ENCODE measurements at places on chromosomes 13 and 19. TPM values are rescaled to one million over a fixed set of nuclear protein-coding genes. Genes with fewer than 3 reads are reported as not detected.

Gene SMIM44
- total RNA-seq = 0.99 TPM

Gene WASF3
- total RNA-seq = 22.5 TPM

Gene OVOL3
- not detected for total RNA-seq

Gene KCTD4
- total RNA-seq = 0.23 TPM

Gene CEACAM7
- total RNA-seq = not detected

Gene DHPS
- total RNA-seq = 85.2 TPM

Gene TTC9B
- total RNA-seq = not detected

Gene IRS2
- total RNA-seq = 16.5 TPM

Gene SH2D3A
- 11.9 TPM for total RNA-seq

Gene PAN3
- total RNA-seq = 52.5 TPM

Gene ZNF441
- 23.7 TPM for total RNA-seq

Gene ATP1A3
- 0.53 TPM for total RNA-seq

Gene NPAS1
- 2.4 TPM for total RNA-seq

Gene ZMYM2
- 177 TPM for total RNA-seq

Gene DOCK9
- total RNA-seq = 76.8 TPM

Gene ISYNA1
- total RNA-seq = 126 TPM

Gene ADPRHL1
- total RNA-seq = 20.1 TPM

Gene RGCC
- total RNA-seq = 33.2 TPM

Gene SLITRK6
- 7.7 TPM for total RNA-seq

Gene BLVRB
- total RNA-seq = 121 TPM

Gene ADAT3
- 5.8 TPM for total RNA-seq

Gene LILRA1
- 1.1 TPM for total RNA-seq

Gene MYPOP
- 3.8 TPM for total RNA-seq

Gene AMER2
- total RNA-seq = 0.35 TPM

Gene GPR12
- 0.06 TPM for total RNA-seq

Gene ZIC5
- total RNA-seq = 0.06 TPM

Gene ADAMTSL5
- total RNA-seq = 2.7 TPM

Gene FFAR3
- 0.76 TPM for total RNA-seq

Gene GRK1
- total RNA-seq = not detected

Gene PLEKHA4
- 18.1 TPM for total RNA-seq

Gene TJP3
- total RNA-seq = 18.3 TPM

Gene CKAP2
- 23.9 TPM for total RNA-seq

Data from metanephros (tissue), 2 donors.